Psoas muscle (tissue), 8 donors: ENCODE measurements at places on chromosomes 13 and 19.

GRCh38 chr13:29800687-29801086, 49.7 kb downstream of the UBL3 start:
- DNase-seq, result no peak

- no peak for DNase-seq
These were observed 25.6 kb downstream of the CARM1 start for GRCh38 chr19:10896851-10897526.

DNA sequence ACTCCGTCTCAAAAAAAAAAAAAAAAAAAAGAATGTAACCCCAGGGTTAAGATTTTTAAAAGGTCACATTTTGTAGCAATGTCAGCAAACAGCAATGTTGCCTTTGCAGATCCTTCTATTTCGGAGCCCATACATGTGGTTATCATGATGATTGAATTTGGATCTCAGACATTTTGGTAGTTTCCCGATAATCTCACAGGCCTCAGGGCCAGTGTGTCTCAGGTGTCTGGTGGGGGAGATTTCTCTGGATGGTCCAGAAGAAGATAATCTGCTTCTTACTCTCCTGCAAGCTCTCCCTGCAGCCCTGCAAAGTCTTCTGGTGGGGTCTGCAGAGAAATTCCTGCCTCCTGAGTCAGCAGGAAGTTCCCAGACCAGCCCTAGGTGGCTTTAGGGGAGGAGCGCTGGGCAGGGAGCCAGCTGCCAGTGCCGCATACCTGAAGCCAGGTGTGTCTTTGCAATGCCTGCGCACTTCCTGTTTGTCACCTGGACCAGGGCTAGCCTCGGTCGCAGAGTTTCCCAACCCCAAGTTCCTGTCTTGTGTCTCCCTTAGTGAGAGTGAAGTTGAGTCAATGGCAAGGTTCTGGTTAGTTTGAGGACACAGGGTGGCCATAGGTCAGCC, 1.4 kb downstream of the SH2D3A start:
- no peak for DNase-seq

DNA sequence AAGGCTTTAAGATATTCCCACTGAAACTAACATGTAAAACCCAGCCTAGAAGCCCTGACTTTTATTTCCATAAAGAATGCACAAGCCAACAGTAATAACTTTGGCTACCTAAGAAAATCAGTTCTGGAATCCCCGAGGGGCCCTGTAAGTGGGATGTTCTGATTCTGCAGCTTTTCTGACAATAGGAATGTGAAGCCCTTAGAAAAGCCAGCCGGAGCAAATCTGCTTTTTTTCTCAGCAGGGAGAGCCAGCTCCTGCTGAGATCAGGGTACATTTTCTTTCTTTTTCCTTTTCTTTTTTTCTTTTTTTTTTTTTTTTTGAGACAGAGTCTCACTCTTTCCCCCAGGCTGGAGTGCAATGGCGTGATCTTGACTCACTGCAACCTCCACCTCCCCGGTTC, 8.0 kb upstream of the GARRE1 start:
- no peak for DNase-seq

- DNase-seq, result no peak
These were observed 1.4 kb upstream of the RBM26 start for GRCh38 chr13:79407349-79407979.

DNA sequence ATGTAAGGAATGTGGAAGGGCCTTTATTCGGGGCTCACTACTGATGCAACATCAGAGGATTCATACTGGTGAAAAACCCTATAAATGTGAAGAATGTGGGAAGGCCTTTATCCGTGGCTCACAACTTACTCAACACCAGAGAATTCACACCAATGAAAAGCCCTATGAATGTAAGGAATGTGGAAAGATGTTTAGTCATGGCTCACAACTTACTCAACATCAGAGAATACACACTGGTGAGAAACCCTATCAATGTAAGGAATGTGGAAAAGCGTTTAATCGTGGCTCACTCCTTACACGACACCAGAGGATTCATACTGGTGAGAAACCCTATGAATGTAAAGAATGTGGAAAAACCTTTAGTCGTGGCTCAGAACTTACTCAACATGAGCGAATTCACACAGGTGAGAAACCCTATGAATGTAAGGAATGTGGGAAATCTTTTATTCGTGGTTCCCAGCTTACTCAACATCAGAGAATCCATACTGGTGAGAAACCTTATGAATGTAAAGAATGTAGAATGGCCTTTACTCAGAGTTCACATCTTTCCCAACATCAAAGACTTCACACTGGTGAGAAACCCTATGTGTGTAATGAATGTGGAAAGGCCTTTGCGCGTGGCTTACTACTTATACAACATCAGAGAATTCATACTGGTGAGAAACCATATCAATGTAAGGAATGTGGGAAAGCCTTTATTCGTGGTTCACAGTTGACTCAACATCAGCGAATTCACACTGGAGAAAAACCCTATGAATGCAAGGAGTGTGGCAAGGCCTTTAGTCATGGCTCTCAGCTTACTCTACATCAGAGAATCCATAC, 44.3 kb downstream of the ZNF585A start:
- DNase-seq, result no peak

GRCh38 chr13:110478405-110479214, 82.9 kb downstream of the RAB20 start:
- DNase-seq, result no peak
